ENCODE measurements at places on chromosomes 4 and X. TPM values are rescaled to one million over a fixed set of nuclear protein-coding genes. Genes with fewer than 3 reads are reported as not detected.

TEX13B gene
- not detected for polyA plus RNA-seq

KDM5C gene
- 48.9 TPM for polyA plus RNA-seq

GRCh38 chr4:113837397-113837796 lies 75.9 kb upstream of the CAMK2D start:
- DNase-seq, result peak; percentile 0

- DNase-seq, result no peak
These were observed 125.2 kb downstream of the ELOVL6 start for GRCh38 chr4:110073053-110073845.

DNA sequence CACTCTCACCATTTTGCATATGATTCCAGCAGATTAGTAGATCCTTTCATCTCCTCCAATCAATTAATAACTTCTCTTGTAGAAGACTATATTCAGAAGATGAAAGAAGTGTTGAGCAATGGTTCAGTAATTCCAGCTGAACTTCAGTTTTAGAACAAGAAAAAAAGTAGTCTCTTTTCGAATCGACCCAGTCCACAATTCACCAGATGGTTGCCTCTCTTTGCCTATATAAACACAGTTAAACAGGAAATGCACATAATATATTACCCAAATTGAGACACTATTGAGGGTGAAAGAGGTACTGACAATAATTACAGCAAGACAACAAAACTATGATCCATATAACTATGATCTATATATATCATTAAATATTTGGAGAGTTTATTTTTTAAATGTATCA lies 16.8 kb upstream of the FAM241A start:
- DNase-seq, result no peak

GRCh38 chr4:26330186-26330787 lies 9.5 kb downstream of the RBPJ start:
- peak; percentile 28 for DNase-seq

GRCh38 chr4:100913685-100914084 lies 395.9 kb upstream of the EMCN start:
- no peak for DNase-seq

DNA sequence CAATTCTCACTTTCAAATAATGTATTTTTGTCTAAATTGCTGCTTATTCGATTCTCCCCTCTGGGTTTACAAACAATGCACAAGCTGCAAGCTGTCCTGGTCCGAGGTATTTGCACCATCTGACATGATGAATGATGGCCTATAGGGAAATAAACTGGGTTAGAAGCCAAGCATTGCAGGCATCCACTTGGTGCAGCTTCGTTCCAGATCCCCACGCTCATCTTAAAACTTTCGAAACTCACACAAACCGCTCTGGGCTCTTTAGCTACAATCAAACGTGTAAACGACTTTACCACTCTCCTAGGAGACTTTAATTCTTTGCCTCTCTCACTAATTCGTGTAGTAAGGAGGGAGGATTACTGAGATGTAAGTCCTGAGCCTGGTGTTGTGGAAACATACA lies 19.0 kb downstream of the PHKA2 start:
- no peak for DNase-seq

DNA sequence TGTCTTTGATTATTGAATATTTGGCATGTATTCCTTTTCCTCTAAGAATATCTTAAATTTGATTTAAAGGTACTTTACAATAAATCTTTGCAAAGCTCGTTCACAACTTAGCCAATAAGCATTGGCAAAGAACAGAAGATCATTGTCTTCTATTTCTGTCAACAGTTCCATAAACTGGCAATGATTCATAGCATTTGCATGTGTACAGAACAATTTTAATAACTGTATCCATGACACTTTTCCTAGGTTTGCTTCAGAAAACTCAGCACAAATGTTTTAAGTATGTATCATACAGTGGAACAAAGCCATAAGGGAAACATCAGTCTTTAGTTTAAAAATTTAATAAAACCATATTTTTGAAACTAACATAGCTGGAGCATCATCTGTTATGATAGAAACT lies 462.7 kb upstream of the RPS6KA3 start:
- DNase-seq, result no peak

GRCh38 chr4:118797558-118798142 lies 38.3 kb downstream of the SEC24D start:
- DNase-seq, result no peak

GRCh38 chrX:69361311-69361845 lies 142.7 kb upstream of the NALF2 start:
- no peak for DNase-seq

GRCh38 chrX:40096395-40097091 lies 1.2 kb downstream of the BCOR start:
- no peak for DNase-seq

GRCh38 chr4:161252520-161253141 lies 911.2 kb downstream of the FSTL5 start:
- DNase-seq, result peak; percentile 11

DNA sequence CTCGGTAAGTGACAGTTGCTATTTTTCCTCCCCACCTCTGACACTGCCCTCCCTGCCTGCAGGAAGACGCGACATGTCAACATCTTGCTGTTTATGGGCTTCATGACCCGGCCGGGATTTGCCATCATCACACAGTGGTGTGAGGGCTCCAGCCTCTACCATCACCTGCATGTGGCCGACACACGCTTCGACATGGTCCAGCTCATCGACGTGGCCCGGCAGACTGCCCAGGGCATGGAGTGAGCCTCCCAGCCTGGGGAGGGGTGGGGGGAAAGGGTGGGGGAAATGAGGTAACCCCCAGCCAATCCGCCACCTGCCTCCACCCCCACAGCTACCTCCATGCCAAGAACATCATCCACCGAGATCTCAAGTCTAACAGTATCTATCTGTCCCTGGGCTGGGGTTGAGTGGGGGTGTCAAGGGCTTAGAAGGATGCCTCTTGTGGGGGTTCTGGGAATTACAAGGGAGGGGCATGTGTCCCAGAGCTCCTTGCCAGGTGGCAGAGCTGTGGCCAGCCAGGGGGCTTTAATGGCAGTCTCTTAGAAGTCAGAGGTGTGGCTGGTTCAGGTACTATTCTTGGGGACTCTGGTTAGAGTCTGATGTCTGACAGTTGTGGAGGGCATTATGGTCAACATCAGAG lies 7.8 kb downstream of the ARAF start:
- DNase-seq, result peak; percentile 29

DNA sequence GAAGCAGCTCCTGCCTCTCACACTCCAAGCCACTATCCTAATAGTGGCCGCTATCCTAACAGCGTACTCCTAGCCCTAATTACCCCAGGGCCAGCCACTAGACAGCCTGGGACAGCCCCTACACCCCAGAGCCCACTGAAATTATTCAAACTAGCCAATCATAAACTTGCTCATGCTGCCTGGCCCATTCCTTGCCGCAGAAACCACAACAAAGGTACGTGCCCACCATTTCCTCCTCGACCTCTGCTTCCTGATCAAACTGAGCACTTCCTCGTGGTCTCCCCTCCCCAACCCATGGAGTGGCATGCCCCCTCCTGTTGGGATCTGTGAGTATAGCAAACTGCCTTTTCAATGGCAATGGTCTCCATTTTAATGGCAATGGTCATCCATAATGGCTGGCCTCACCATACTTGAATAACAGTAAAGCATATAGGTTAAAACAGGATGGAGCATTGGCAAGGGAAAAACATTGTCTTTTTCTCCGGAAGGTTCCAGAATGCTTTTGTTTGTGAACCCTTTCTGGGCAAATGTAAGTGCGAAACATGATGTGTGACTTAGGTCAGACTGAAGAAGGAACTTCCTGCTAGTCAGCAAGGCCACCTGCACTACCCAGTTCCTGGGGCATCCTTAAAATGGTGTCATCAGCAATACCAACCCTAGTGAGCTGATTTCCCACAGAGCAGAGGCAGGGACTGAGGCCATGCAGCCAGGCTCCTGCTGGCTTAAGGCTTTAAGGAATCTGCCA lies 107.1 kb upstream of the ATP6AP2 start:
- no peak for DNase-seq

- no peak for DNase-seq
These were observed 109.0 kb downstream of the ATP11C start for GRCh38 chrX:139823806-139824205.

GRCh38 chr4:87092389-87093141 lies 127.9 kb downstream of the KLHL8 start:
- DNase-seq, result peak; percentile 74

GRCh38 chr4:168831919-168832762 lies 177.9 kb downstream of the CBR4 start:
- DNase-seq, result peak; percentile 77

- DNase-seq, result no peak
These were observed 172.5 kb upstream of the GATB start for GRCh38 chr4:151933122-151933827.

DNA sequence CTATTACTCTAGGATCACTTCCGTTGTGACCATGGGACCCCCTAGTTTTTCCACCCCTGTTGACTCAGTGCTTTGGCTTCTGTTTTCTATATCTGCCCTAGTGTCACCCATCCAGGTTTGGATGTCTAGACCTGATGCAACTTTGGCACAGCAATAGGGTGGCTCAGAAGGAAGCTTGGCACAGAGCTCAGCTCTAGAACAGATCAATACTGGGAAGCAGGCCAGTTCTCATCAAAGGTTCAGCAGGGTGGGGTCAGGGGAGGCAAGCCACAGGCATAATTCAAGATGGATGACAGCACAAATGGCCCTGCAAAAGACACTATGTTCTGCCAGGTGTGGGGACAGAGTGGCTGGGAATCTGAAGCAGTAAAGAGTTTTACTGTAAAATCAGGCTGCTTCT lies 74.2 kb upstream of the EGFL6 start:
- DNase-seq, result no peak
